Smooth muscle cell of trachea (primary cell): ENCODE measurements at places on chromosomes 1 and 21. TPM values are rescaled to one million over a fixed set of nuclear protein-coding genes. Genes with fewer than 3 reads are reported as not detected.

LYPD8 gene
- not detected in 2 replicates for total RNA-seq

GNAI3 gene
- 13.6 and 21.8 TPM in 2 replicates for total RNA-seq

RNU5D-1 gene
- not detected in 2 replicates for total RNA-seq

KRTAP7-1 gene
- total RNA-seq: not detected in 2 replicates

OR4F29 gene
- total RNA-seq: 0.29 and 0.33 TPM in 2 replicates

RAB3B gene
- total RNA-seq: 29.5 and 33.7 TPM in 2 replicates

CHRM3 gene
- total RNA-seq: under 0.01 TPM in 2 replicates

CCDC27 gene
- not detected in 2 replicates for total RNA-seq

GPR25 gene
- total RNA-seq: not detected in 2 replicates

FGR gene
- total RNA-seq: 0.17 and 0.29 TPM in 2 replicates

ACKR1 gene
- total RNA-seq: not detected in 2 replicates

SLC1A7 gene
- total RNA-seq: 0.73 and 1.2 TPM in 2 replicates

LCE3D gene
- total RNA-seq: not detected in 2 replicates

CD53 gene
- not detected in 2 replicates for total RNA-seq

S100A7A gene
- not detected in 2 replicates for total RNA-seq

PPM1J gene
- total RNA-seq: 1.3 and 1.5 TPM in 2 replicates

SH2D5 gene
- 4.2 and 6.3 TPM in 2 replicates for total RNA-seq

TFF2 gene
- total RNA-seq: not detected in 2 replicates

SEMA4A gene
- total RNA-seq: 1.7 and 1.8 TPM in 2 replicates

CA6 gene
- total RNA-seq: not detected in 2 replicates

SPRR1A gene
- not detected in 2 replicates for total RNA-seq

S100A9 gene
- total RNA-seq: not detected in 2 replicates

C4BPA gene
- total RNA-seq: not detected in 2 replicates

AMY2A gene
- not detected in 2 replicates for total RNA-seq

FCRL2 gene
- not detected in 2 replicates for total RNA-seq

ANGEL2 gene
- 58.1 and 68.7 TPM in 2 replicates for total RNA-seq

ADAMTS1 gene
- 171 and 183 TPM in 2 replicates for total RNA-seq

RAB42 gene
- 10.6 and 12.2 TPM in 2 replicates for total RNA-seq

CFHR2 gene
- not detected in 2 replicates for total RNA-seq

DRAXIN gene
- under 0.01 and 0.17 TPM in 2 replicates for total RNA-seq

CYP4X1 gene
- 0.15 and 0.17 TPM in 2 replicates for total RNA-seq

FAM76A gene
- total RNA-seq: 15.1 and 18.0 TPM in 2 replicates

SH2D2A gene
- total RNA-seq: not detected in 2 replicates

TMEM35B gene
- total RNA-seq: 35.9 and 39.0 TPM in 2 replicates

RNASEL gene
- 8.0 and 12.4 TPM in 2 replicates for total RNA-seq

ESPN gene
- total RNA-seq: under 0.01 and 0.44 TPM in 2 replicates

C2CD2 gene
- 16.3 and 25.8 TPM in 2 replicates for total RNA-seq
